ENCODE measurements at places on chromosomes 11 and 22.

- no peak for DNase-seq
Observed at GRCh38 chr22:45632791-45633515, 38.7 kb upstream of the ATXN10 start.

- DNase-seq = no peak
Observed at GRCh38 chr22:29511126-29511862, 31.3 kb downstream of the NEFH start.

- no peak for DNase-seq
Observed at GRCh38 chr11:68735646-68736045, 15.7 kb downstream of the TESMIN start.

GRCh38 chr11:76365038-76365679 lies 15.8 kb downstream of the THAP12 start:
- DNase-seq = no peak

GRCh38 chr22:25496396-25497064 lies 67.9 kb upstream of the GRK3 start:
- DNase-seq = no peak
